ENCODE measurements at places on chromosomes 3 and 15.

- DNase-seq, result no peak
Measured at GRCh38 chr3:165895919-165896318, 58.7 kb upstream of the BCHE start.

- no peak for DNase-seq
Measured at GRCh38 chr15:89401631-89402517, 67.2 kb upstream of the POLG start.

DNA sequence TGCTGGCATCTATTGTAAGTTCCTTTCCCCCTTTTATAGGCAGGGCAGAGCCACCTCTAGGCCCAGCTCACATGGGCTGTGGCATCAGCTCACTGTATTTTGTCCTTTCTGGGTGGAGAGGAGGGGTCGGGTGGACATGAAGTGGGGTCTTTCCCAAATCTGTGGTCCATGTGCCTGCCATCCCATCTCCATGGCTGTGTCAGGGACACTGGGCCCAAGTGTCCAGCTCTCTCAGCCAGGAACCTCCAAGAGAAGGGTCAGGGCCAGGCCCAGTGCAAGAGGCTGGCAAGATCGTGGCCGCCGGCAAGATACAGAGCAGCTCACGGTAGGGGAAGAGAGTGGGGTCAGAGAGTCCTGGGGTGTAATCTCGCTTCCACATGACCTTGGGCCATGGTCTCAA lies 85.3 kb downstream of the PCSK6 start:
- no peak for DNase-seq

DNA sequence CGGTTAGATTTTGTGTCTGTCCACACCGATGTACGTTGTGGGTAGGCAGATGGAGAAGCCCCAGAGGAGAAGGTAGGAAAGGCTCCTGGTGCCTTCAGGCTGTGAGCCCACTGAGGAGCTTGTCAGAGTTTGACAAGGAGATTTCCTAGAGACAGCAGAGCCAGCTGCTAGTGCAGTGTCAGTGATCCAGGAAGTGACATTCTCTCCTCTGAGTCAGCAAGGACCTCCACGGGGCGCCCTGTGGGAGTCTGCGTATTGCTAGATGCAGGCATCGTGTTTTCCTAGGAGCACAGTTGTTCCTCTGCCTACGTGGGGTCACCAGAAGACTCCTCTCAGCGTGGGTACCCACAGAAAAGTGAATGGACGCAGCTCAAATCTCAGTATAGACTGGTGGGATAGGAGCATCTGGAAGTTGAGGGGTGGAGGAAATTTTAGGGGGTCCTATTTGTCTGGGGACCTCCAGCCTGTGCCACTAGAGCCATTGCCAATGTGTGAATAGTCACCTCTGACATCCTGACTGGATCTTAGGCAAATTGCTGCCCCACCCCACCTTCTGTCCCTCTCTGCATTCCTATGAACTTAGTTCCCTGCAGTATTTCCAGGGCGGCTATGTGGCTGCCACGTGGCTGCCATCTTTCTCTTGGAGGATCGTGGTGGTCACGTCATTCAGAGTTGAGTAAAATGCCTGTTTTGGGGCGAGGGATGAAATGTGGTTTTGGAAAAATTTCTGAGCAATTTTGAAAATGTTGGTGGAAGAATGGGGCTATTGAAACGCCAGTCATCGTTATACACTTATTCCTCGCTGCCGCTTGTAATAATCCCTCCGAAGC lies 84.8 kb upstream of the KLHL25 start:
- no peak for DNase-seq

GRCh38 chr3:64612916-64613526 lies 74.8 kb downstream of the ADAMTS9 start:
- DNase-seq, result no peak

DNA sequence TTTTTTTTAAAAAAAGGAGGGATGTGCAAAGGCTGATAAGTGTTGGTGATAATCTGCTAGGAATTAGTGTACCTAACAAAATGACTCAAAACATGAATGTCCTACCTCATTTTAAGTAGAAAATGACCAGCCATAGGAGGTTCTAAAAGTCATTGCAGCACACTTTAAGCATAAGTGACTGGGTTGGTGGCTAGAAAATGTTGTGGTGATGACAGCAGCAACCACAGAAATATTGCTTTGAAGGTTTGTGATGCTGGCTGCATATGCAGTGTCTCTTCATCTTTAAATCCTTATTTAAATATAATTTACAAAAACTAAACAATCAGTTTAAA lies 55.2 kb downstream of the CMSS1 start:
- no peak for DNase-seq

GRCh38 chr3:15875016-15875689 lies 77.4 kb upstream of the ANKRD28 start:
- DNase-seq, result no peak

DNA sequence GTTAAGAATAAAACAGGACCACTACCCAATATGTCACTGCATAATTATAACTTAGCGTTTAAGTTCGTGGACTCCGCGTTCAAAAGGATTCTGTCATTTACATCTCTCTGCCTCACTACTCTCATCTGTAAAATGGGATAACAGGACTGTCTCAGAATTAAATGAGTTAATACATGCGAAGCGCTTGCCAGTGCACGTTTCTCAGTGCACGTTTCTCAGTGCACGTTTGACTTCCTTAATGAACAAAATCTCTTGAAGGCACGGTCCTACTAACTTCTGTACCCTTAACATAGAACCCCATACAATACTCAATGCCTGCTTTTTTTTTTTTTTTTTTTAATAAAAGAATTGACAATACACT lies 499 bp downstream of the RABL3 start:
- DNase-seq, result no peak

DNA sequence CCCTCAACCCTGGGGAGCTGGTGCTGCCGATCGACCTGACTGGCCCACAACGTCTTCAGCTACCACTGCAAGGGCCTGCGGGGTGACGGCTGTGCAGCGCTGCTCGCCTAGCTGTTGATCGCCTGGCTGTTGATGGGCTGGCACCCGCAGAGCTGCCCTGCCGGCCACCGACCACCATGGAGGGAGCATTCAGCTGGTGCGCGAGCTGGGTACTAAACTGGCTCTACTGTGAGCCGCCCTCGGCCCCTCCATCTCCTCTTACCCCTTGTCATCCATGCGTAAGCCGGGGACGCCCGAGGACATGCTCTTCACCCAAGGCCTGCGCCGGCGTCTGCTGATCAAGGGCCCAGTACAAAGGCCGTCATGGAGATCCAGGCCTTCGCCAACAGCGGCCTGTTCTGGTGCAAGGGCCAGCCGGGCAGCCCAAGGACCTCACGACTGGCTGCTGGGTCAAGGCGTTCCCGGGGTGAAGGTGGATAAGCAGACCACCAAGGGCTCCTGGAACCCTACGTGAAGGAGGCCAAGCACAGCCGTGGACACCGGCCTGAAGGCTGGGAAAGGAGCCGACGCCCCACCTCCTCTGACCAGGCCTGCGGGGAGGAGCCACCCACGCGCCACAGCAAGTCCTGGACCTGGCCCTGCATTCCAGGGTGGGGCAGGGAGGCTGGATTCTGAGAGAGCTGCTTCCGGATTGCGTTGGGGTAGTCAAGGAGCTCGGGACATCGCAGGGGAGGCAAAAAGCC lies 46.9 kb downstream of the SFMBT1 start:
- DNase-seq, result no peak

GRCh38 chr3:175732017-175732416 lies 872.9 kb downstream of the NAALADL2 start:
- no peak for DNase-seq

- no peak for DNase-seq
Measured at GRCh38 chr3:122681284-122681973, 790 bp downstream of the PARP14 start.

DNA sequence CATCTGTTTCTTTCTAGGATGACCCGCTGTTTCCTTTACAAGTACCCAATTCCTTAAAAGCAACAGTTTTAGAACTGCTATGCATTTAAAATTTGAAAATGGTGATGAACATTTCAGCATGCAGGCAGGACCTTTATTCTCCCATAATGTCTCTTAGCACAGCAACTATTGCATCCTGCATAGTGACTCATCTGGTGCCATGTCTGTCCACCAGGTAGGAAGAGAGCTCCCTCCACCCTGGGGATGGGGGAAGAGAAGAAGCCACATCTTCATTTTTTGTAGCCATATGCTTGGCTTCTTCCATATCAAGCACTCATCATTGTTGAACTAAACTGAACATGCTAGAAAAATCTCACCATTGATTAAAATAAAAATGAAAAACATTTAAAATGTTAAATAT lies 9.9 kb downstream of the GPR15 start:
- no peak for DNase-seq

GRCh38 chr15:49731187-49732099 lies 110.6 kb downstream of the DTWD1 start:
- no peak for DNase-seq

- DNase-seq, result no peak
Measured at GRCh38 chr3:131903988-131904415, 130.8 kb downstream of the CPNE4 start.

DNA sequence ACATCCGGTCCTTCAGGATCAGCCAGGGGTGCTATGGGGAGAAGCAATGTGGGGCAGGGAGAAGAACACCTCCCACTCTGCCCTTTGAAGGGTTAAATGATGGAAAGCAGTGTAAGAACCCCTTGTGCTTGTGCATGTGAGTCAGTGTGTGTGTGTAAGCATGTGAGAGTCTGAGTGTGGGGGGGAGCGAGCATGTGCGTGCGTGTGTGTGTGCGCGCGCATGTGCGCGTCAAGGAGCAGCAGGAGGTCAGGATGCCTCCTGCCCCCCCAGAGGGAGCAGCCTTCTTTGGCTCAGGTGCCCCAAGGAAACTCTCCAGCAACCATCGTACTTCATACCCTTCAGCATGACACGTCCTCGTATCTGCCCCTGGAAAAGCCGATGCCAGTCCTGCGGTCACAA lies 30.3 kb downstream of the GALNT15 start:
- no peak for DNase-seq

- DNase-seq, result no peak
Measured at GRCh38 chr3:43926055-43926454, 235.3 kb downstream of the ABHD5 start.

DNA sequence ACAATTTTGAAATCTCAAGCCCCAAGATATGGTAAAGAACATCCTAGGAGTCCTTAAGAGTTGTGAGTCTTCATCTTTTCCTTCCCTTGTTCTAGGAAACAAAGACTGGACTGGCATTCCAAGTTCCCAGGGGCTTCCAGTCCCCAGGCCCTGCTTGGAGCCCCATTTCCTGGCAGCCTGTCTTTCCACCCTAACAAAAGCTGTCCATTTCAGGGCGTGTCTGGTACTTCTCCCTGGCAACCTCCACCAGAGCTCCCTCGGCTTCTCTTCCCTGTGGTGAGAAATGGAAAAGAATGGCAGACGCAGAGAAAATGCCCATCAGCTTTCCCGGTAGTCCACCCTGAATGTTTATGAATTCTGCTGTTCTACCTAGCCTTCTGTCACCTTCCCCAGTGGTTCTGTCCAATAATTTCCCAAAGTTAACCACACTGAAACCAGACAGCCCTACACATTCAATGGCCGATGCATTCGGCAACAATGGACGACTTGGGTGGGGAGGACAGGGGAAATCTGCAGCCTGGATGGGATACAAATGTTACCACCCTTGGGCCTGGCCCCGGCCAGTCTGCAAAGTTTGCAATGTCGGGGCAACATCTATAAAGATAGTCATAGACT lies 6.8 kb downstream of the RAB6B start:
- no peak for DNase-seq

GRCh38 chr3:63060412-63060811 lies 185.2 kb upstream of the CADPS start:
- no peak for DNase-seq

DNA sequence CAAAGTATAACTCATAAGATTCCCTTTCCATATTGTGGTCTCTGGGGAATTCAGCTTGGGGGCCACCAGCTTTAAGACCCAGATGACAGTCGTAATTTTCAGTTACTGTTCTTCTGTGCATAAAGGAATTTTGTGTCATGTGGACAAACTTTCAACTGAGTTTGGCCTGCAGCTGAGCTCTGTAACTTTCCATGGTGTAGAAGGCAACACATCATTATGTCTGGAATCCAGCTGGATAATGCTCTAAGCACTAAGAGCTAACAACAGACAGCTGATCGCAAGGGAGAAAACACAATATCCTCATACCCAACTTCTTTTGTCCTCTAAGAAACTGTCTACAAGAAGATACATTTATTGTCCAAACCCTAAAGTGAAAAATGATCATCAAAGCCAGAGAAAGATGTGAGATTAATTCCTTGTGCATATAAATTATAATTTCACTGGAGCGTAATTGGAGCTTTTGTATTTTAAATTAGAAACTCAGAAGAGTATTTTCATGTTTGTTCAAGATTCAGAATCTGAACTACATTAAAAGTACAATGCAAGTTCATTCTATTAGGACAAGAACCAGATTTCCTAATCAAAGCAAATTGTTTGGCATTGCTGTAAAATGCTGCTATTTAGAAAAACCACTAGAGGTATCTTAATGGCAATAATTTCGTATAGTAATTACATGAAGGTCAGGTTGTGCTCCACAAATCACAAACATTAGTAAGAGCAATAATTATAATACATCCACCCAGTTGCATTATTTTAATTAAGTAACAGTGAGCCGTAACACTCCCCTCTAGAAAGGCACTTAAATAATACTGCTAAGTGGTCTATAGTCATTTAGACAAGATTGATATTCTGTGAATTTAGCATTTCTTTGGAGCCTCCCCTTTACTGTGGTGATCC lies 218.8 kb downstream of the ATP8B4 start:
- DNase-seq, result peak; percentile 52

GRCh38 chr15:51229907-51230330 lies 108.5 kb downstream of the CYP19A1 start:
- DNase-seq, result peak; percentile 72
